ENCODE measurements at places on chromosomes 7 and 10. TPM values are rescaled to one million over a fixed set of nuclear protein-coding genes. Genes with fewer than 3 reads are reported as not detected.

Gene TUBAL3
- polyA plus RNA-seq = 33.9 TPM

Gene PRKG1
- 12.0 TPM for polyA plus RNA-seq

Gene TRIM50
- polyA plus RNA-seq = 0.42 TPM

Gene CDK14
- polyA plus RNA-seq = 9.7 TPM

DNA sequence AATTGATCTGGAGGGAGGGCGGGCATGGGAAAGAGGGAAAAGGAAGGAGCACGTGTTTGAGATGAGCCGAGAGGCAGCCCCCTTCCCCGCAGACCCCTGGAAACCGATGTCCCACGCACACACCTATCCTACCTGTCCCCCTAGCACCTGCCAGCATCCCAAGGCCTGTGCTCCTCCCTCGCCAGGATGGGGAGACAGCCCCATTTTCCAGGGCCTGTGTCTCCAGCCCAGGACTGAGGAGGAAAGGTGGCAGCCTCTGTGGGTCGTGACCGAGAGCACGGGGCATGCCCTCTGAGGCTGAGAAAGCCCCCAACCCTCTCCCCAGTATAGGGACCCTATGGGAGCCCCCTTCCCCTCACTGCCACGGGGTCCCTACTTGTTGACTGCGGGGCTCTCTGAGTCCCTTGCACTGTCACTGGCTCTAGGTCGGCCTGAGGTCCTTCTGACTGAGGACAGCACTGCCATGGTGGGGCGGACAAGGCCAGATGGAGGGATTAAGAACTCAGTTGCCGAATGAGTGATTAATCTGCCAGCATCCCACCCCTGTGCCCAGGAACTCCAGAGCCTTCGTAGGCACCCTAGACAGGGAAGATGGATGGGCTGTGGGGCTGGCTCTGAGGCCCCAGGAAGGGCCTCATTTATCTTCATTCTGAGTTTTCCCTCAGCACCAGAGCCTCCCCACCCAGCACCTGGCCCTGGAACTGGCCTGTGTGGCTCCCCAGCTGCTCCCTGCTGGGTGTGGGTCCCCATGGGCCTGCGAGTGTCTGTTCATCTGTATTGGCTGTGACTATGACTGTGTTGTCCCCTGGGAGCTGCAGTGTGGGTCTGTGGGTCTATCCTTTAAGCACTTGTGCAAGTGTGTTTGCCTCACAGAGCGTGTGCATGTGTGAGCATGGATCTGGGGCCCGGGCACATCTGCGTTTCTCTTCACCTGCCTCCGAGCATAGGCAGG lies 26.0 kb downstream of the CRHR2 start:
- DNase-seq = no peak

DNA sequence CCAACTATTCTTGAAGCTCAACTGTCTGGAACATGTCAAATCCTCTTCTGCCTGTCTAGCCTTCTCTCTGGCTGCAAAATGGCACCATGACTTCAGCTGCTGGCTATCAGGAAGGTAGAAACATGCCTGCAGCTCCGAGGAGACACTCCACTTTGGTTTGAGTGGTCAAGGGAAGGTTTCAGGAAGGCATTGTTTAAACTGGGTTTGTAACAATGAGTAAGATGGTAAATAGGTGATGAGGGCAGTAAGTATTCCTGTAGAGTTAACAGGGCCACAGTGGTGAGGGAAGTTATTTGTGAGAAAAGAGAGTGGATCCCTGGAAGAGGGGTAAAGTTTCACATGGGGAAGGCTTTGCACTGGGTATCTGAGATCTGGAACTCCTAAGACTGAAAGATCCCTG lies 231.5 kb downstream of the ABCA13 start:
- no peak for DNase-seq

DNA sequence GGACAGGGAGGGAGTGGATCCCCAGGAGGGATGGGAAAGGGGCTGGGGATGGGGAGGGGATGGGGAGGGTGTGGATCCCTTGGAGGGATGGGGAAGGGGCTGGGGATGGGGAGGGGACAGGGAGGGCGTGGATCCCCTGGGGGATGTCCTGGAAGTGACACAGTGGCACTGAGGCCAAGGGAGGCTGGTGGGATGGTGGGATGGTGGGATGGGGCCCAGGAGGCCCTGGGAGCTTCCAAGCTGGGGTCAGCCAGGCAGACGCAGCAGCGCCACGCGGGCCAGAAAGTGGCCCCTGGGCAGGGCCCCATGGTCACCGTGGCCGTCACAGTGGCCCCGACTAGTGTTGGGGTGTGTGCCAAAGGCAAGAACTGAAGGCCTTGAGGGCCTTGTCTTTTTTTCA lies 67.8 kb downstream of the INPP5A start:
- DNase-seq = no peak

DNA sequence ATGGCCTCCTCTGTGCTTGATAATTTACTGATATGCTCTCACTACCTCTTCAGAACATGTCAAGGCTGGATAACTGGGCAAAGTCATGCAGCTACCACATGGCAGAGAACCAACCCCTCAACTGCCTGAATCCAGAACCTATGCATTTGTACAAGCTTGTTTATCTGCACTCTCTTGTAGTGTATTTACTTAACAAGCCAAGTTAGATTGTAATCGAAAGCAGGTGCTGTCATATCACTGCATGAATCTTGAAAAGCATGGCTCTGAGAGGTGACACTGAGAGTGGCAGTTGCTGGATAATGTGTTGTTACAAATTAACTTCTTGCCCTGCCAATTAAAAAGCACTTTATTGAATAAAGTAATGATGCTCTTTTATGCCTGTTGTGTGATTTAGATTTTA lies 588.6 kb downstream of the NRG3 start:
- no peak for DNase-seq

DNA sequence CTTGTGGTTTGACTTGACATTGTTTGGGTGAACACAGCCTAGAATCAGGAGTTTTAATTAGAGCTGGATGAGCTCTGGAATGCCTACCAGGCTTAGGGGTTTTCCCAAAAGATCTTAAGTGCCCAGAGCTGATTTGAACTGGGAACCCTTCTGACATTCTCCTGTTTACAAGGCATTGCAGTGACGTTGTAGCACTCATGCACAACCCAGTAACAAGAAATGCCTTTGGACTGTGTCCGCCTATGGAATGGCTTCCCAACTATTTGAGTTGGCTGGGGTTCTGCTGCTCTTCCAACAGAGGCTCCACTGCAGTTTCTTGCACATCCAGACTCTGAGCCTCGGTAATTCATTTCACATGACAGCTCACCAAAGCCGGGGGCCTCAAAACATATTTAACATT lies 76.7 kb upstream of the MKX start:
- DNase-seq = no peak

GRCh38 chr10:72311667-72312066 lies 37.9 kb downstream of the DDIT4 start:
- DNase-seq = no peak

- no peak for DNase-seq
Measured at GRCh38 chr10:126160571-126160970, 227.7 kb downstream of the ADAM12 start.

DNA sequence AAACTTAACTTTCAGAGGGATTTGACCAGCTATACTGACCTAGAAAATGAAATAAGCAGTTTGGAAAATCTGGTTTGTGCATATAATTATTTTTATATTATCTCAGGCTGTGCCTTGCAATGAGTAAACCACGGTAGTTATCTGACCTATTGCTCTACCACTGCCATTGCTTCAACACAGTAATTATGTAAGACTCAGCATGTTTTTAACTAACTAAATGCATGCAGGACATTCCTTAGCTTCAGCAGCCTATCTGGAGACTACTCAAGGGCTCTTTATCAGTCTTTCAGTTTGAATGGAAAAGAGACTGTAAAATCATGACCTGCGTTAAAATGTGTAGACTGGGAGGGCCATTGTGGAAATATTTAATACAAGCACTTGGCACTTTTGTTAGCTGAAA lies 22.5 kb downstream of the CHN2 start:
- DNase-seq = no peak

DNA sequence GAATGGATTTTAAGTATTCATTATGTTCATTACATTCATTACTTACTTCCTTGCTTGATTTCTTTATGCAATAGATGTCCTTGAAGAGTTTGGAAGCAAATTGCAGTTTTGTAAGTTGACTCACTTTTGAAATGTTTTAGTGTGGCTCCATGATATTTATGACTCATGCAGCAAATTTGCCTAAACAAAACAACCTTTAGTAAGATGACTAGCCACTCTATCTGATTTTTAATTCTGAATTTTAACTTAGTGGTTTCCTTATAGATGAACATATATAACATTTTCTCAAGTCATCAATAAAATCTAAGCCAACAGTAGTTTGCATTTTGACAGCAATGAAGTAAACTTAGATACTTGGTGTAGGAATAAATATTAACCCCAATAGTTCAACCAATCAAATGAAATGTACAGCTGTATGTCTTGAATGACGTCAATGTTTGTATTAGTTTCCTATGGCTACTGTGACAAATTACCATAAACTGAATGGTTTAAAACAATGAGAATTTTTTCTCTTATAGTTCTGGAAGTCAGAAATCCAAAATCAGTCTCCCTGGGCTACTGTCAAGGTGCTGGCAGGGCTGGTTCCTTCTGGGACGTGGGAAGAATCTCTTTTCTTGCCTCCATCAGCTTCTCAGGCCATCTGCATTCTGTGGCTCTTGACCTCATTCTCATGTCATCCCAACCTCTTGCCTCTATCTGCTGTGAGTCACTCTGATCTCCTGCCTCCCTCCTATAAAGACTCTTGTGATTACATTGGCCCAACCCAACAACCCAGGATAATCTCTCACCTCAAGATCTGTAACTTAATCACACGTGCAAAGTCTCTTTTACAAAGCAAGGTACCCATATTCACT lies 73.4 kb downstream of the AHR start:
- peak; percentile 80 for DNase-seq

- DNase-seq = no peak
Measured at GRCh38 chr7:69654849-69655707, 56.8 kb downstream of the AUTS2 start.

DNA sequence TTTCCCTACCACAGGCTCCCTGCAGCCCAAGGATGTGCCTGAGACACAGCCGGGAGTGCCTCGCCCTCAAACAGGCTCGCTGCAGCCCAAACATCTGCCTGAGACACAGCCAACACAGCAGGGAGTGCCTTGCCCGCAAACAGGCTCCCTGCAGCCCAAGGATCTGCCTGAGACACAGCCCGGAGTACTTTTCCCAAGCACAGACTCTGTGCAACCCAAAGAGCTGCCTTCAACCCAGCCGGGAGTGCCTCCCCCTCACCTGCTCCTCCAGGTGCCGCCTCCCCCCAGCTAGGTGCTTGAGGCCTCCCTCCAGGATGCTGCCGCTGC lies 42.9 kb downstream of the ANTXRL start:
- no peak for DNase-seq
